ENCODE measurements at places on chromosomes 3 and 15.

DNA sequence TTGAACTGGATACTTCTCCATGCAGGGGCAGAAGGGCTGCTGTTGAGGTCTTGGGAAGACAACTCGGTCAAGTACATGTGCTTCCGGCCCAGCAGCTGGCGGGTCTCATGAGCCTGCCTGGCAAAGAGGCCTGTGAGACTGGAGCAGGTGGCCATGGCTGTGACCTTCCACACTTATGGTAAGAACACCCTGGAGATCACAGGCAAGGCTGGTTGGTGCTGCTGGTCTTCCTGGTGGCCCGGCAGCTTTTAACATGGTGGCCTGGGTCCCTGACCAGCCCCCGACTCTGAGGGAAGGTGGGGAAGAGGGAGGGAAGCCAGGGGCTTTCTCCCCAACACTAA, 15.4 kb downstream of the CHRD start:
- DNase-seq = no peak
- no peaks in the 10 kb centered on the region for H3K4me1 ChIP-seq
- H3K27me3 ChIP-seq = peaks cover 15% of the 10 kb centered on the region
- H3K27ac ChIP-seq = no peak overlapping the region
- no peaks in the 10 kb centered on the region for H3K36me3 ChIP-seq

DNA sequence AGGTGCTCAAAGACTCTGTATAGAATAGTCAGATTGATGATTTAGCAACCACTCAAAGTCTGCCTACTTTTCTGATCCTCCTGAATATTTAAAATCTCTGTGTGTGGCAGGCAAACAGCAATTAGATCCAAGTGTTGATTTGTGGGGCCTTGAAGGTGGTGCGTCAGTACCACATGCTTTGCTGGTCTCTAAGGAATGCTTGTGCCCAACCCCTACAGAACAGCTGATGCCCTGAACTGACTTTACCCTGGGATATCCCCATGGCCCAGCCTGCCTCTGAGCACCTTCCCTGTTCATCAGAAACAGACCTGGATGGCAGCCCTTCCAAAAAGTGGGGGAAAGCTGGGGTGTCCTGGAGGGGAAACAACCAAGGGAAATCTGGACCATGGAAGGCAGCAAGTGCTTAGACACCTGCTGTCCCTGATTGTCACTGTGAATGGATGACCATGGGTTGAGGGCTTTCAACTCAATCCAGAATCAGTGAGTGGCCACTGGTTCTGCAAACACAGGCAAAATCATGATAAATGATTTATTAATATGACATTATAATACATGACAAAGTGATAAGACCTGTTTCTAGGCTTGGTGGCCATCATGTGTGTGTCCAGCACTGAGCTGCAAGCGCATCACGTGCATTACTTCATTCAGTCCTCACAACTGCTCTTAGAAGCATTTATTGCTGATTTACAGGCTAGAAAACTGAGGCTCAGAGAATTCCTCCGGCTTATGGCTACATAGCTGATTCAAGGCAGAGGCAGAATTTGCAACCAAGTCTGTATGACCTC, 76.1 kb upstream of the TPM1 start:
- no peak overlapping the region for H3K4me3 ChIP-seq
- H3K36me3 ChIP-seq = no peaks in the 10 kb centered on the region
- H3K4me1 ChIP-seq = no peaks in the 10 kb centered on the region
- H3K27ac ChIP-seq = no peak overlapping the region

DNA sequence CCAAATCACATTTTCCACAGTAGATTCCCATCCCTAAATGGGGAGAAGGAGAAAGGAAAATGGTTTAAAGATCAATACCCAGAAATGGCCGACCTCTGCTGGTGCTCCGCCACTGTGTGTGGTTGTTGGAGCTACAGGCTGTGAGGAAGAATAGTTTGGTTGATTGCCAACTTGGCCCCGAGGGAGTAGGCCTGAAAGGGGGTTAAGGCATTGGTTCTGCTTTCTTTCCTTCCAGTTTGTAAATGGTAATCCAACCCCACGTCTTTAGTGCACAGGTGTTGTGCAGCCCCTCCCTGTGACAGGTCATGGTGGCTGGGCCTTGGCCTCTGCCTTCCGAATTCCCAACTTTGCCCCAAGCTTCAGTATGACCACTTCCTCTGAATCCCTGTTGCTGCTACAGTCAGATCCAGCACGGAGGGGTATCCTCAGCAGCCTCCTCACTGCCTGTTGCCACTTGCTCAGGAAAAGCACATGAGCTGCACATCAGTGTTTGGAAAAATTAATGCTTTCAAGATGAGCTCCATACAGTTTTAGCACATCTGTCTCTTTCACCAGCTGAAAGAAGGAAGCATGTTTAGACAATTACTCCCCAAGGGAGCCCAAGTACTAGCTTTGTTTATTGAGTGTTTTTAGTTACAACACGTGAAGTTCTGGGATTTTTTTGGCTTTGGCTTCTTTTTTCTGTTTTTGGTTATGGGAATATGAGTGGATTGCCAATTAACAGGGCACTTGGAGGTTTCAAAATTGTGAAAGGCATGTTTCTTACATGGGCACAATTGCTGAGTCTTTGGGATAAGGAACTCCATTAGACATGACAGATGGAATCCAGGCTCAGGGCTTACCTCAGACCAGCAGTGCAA, 92.3 kb upstream of the ROPN1 start:
- no peak overlapping the region for H3K4me3 ChIP-seq
- no peaks in the 10 kb centered on the region for H3K36me3 ChIP-seq
- H3K27me3 ChIP-seq = no peaks in the 10 kb centered on the region
- no peaks in the 10 kb centered on the region for H3K4me1 ChIP-seq
- no peak for DNase-seq

DNA sequence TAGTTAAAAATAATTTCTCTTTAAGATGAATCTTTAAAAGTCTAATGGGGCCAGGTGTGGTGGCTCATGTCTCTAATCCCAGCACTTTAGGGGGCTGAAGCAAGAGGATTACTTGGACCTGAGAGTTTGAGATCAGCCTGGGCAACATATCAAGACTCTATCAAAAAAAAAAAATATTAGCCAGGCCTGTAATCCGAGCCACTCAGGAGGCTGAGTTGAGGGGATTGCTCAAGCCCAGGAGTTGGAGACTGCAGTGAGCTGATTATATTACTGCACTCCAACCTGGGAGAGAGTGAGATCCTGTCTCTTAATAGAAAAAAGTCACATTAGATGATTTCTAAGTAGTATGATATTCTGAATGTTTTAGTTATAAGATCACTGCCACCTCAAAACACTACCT, 322.0 kb upstream of the MANF start:
- H3K36me3 ChIP-seq = no peaks in the 10 kb centered on the region
- H3K4me1 ChIP-seq = no peaks in the 10 kb centered on the region
- no peak for DNase-seq
- no peaks in the 10 kb centered on the region for H3K27me3 ChIP-seq
- no peak overlapping the region for H3K27ac ChIP-seq

DNA sequence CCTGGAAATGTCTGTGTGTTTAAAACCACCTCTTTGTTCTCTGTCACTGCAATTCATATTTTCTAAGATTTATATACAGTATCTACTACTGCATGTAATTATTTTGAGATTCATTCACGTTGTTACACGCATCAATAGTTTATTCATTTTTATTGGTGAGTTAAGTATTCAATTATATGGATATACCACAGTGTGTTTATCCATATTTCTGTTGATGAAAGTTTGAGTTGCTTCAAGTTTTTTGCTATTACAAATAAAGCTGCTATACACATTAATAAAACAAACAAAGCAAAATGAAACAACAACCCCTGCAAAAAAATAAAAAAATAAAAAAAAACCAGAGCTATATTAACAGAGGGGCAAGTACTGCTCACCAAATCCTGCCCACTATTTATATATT, 122.3 kb downstream of the NR2E3 start:
- no peaks in the 10 kb centered on the region for H3K4me1 ChIP-seq
- no peaks in the 10 kb centered on the region for H3K27me3 ChIP-seq
- DNase-seq = no peak
- H3K27ac ChIP-seq = no peak overlapping the region

Measured in astrocyte (in vitro differentiated cells and primary cell).